LNCaP clone FGC (cell line): ENCODE measurements at places on chromosomes 7 and 10.

GRCh38 chr7:21767300-21767900 lies 178.3 kb downstream of the CDCA7L start:
- peak; percentile 90 for DNase-seq

DNA sequence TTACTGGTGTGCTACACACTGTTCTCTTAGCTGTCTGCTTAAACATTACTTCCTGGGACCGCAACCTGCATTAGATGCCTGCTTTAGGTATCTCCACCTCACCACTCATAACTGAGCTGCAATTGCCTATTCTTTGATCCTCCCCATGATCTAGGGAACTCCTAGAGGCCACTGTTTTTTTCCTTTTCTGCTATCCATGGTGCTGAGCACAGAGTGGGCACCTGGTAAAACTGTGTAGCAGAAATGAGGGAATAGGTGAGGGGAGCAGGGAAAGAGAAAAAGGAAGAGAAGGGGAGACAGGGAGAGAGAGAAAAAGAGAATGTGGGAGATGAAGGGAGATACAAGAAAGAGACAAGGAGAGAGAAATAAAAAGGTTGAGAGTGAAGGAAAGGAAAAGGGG lies 434.9 kb downstream of the ADRA2A start:
- DNase-seq = no peak

DNA sequence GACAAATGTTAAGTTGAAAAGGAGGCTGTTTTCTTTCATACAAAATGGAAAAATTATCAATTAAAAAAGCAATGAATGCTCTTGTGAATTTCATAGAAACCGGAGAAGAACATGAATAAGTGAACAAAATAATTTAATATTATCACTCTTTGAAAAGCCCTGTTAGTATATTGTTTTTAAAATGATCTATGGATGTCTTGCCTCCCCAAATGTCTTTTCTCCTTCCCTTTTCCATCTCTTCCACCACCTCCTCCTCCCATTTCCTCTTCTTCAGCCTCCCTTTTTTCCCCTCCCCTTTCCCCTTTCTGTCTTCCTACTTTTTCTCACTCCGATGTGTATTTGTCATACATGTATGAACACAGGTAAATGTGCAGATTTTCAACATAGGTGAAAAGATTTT lies 234.7 kb downstream of the MALRD1 start:
- no peak for DNase-seq

DNA sequence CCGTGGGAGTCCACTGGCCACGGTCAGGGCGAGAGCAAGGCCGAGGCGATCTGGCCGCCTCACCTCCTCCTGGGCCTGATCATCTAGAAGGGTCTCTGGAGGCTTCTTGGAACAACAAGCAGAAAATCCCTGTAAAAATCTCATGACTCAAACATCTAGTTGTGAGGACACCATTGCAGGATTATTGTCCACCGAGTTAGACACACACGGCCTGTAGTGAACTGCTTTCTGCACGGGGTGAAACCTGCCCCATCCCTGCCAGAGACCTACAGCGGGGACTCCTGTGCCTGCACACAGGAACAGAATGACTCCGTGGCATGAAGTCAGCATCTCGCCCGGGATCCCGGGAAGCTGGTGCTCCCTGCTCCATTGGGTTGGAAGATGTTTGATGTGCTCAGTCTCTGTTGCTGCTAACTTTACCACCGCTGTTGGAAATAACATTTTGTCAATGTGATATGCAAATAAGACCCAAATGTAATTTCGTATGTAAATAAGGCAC lies 267.0 kb upstream of the TCERG1L start:
- DNase-seq = no peak

DNA sequence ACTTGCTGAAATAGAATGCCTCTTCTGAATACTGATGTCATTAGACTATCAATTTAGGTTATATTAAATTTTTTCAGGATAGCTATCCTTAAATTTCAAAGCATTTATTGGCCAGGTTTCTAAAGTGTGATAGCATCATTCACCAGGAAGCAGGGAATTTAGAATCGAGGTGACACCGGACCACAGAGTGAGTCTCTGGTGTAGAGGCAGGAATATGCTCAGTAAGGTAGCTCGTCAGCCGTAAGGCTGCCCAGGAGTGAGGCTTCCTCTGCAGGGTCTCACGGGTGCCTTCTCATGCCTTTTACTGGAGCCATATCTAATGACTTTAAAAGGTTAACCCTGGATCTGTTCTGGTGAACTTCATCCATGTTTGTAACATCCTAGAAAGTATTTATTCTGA lies 170.8 kb upstream of the KLF14 start:
- no peak for DNase-seq

GRCh38 chr10:3365630-3366029 lies 193.0 kb upstream of the PITRM1 start:
- no peak for DNase-seq
